WTC11 (cell line): ENCODE measurements at places on chromosomes 11 and 22.

DNA sequence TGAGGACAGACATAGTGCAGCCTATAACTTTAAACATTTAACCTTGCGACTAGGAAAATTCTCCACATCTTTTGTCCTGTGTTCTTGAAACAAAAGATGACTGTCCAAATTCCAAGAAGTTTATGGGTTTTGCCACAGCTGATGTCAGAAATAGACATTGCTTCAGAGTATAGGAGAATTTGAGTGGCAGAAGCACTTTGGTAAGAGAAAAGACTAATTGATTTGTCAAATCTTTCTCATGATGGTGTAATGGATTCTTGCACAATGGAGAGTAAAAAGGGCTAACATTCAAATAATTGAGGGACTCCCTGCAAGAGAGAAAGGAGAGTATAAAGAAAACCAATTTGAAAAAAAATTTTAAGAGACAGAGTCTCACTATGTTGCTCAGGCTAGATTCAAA, 25.3 kb downstream of the C11orf58 start:
- H3K27ac ChIP-seq = no peak overlapping the region
- no peaks in the 10 kb centered on the region for H3K36me3 ChIP-seq
- H3K4me3 ChIP-seq = no peak overlapping the region
- H3K4me1 ChIP-seq = no peaks in the 10 kb centered on the region

DNA sequence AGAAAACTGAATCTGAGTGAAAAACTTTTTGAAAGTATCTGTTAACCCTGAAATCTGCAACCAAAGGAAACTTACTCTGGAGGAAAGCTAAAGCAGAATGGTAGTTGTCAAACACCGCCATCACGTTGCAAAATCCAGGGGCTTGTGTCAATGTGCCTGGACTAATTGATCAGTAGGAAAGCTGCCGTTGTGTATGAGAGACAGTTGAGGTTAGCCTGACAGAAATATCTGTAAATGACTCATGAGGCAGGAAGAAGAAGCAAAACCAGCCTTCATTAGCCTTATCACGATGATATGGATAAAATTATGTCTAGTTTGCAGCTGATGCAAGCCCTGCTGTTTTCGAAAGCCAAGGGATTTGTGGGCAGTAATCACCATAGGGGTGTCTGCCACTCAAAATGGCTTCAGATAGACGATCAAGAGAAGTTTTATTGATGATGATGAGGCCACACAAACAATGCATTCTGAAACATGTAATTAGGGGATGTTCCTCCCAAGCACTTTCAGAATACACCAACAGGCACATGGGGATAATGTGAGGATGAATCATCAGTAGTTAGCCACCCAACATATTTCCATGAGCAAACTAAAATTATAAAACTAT, 8.9 kb downstream of the SCGB1A1 start:
- peaks cover 22% of the 10 kb centered on the region for H3K27me3 ChIP-seq
- no peak for DNase-seq
- H3K4me3 ChIP-seq = no peak overlapping the region
- H3K36me3 ChIP-seq = no peaks in the 10 kb centered on the region

DNA sequence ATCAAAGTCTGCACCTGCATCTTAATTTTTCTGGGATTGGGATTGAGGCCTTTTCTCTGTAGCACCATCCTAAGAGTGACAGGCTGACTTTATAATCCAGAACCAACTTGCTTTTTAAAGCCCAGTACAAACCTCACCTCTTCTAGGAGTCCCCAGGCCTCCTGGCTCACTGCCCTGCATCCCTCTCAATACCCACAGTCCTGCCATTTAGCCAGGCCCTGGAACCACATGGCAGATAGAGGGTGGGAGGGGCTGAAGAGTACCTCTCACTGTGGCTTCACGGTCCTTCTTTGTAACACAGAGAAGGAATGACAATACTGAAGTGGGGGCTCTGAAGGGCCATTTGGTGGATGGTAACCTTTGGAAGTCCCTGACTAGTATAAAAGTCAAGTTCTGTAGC, 63.5 kb upstream of the PHOX2A start:
- DNase-seq = no peak
- no peak overlapping the region for H3K4me3 ChIP-seq
- H3K36me3 ChIP-seq = peaks cover 6% of the 10 kb centered on the region; the same call in 1 of the 2 replicates
- no peaks in the 10 kb centered on the region for H3K27me3 ChIP-seq
- H3K27ac ChIP-seq = no peak overlapping the region
- H3K4me1 ChIP-seq = no peaks in the 10 kb centered on the region

GRCh38 chr11:29319210-29319609, 697.6 kb downstream of the KCNA4 start:
- H3K36me3 ChIP-seq = no peaks in the 10 kb centered on the region
- H3K27ac ChIP-seq = no peak overlapping the region
- no peaks in the 10 kb centered on the region; the same call in 1 of the 2 replicates for H3K27me3 ChIP-seq
- H3K4me1 ChIP-seq = no peaks in the 10 kb centered on the region
- H3K4me3 ChIP-seq = no peak overlapping the region

DNA sequence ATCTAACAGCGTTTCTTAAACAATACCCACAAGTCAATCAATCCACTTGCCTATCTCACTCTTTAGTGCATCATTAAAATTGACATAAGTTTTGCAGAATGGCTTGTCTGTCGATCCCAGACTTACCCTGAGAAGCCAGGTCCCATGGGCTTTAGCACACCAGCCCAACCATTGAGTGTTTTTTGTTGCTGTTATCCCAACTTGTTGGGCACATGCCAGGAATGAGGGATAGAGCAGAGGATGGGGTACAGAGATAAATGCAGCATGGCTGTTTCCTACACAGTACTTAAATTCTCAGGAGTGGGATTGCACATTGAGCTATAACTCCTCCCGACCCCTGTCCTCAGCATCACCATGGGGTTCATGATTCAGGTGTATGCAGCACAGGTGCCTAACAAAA, 64.2 kb upstream of the RASSF10 start:
- no peak for DNase-seq
- H3K4me1 ChIP-seq = peaks cover 3% of the 10 kb centered on the region
- H3K27me3 ChIP-seq = no peaks in the 10 kb centered on the region
- H3K4me3 ChIP-seq = no peak overlapping the region
- no peak overlapping the region for H3K27ac ChIP-seq

DNA sequence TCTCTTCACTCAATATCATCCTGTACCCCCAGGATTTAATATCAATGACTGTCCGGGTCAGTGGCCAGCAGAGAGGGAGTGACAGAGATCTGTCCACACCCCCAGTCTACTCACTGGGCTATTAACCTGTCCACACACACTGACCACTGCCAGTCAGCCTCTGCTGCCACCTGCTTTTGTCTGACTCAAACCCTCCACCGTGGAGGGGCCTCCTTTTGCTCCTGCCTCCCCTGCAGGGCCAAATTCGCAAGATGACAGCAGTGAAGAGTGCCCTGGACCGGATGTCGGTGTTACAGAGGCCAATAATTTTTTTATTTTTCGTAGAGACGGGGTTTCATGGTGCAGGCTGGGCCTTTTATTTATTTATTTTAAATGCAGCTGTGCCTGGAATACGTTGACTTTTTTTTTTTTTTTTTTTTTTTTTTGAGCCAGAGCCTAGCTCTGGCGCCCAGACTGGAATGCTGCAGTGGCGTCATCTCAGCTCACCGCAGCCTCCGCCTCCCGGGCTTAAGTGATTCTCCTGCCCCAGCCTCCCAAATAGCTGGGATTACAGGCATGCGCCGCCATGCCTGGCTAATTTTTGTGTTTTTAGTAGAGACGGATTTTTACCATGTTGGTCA, 5.1 kb downstream of the PDXP start:
- peaks cover 29% of the 10 kb centered on the region for H3K4me1 ChIP-seq
- H3K27ac ChIP-seq = peak overlapping the region; percentile 45; the same call in 1 of the 2 replicates
- H3K27me3 ChIP-seq = no peaks in the 10 kb centered on the region
